NCI-H1417 treated with DMSO at 0.1 percent for 48 hours (cell line): ENCODE measurements at places on chromosomes 3 and 15.

- no peak for DNase-seq
These were observed 320.9 kb upstream of the ICE2 start for GRCh38 chr15:60799885-60800284.

DNA sequence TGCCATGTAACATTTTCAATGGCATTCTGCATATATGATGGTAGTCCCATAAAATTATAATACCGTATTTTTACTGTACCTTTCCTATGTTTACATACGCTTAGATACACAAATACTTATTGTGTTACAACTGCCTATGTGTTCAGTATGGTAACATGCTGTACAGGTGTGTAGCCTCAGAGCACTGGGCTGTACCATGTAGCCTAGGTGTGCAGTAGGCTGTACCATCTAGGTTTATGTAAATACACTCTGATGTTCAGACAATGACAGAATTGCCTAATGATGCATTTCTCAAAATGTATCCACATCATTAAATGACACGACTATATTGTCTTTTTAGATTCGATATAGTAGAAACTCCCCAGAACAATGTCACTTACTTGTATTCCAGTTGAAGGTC is 22.7 kb downstream of the CD80 start:
- no peak for DNase-seq

GRCh38 chr3:129440618-129441190 is 680 bp downstream of the IFT122 start:
- no peak for DNase-seq

DNA sequence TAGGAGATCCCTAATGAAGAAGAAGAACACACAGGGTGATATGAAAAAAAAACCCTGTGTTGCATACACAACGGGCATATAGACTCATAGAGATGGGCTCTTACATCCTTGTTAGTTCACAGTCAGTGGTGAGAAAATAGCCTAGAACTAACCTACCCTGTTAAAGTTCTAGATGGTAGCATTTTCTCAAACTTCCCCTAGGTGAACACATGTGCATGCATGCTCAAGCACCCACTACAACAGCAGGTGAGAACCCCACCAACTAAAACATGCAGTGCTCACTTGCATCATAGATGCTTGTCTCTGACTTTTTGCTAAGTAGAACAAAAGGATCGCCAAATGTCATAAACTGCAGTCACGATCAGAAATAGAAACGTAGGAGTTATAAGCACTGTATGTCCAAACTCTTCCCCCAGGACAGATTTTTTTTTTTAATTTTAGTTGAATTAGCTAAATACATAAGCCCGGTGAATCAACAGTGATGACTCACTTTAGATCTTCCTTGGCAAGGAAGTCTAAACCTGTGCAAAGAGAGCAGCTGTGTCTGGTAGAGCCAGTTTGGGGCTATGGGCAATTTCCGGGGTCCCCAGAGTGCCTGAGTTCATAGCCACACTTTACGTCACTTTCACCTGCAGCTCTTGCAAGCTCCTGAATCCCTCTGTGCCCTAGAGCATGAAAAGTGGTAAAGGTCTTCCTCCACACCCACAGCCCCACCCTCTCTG is 96.2 kb upstream of the SEMA6D start:
- no peak for DNase-seq

DNA sequence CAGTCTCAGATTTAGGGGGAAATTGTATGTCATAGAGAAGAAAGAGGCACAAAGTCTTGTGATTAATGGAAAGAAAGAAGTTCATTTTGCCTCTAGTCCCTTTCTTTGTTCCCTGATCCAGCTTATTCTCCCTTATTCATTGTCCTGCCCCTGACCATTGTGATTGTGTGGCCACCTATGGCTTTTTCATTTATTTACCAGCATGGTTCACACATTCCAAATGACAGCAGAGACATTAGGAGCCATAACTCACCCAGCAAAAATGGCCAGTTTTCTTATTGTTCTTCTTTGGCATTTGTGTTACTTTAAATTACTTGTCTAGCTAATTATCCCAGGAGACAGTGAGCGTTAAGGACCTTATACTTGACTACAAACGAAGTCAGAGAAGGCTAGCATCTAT is 36.3 kb upstream of the SGO1 start:
- no peak for DNase-seq

GRCh38 chr3:144480416-144480919 is 508.8 kb downstream of the DIPK2A start:
- no peak for DNase-seq

DNA sequence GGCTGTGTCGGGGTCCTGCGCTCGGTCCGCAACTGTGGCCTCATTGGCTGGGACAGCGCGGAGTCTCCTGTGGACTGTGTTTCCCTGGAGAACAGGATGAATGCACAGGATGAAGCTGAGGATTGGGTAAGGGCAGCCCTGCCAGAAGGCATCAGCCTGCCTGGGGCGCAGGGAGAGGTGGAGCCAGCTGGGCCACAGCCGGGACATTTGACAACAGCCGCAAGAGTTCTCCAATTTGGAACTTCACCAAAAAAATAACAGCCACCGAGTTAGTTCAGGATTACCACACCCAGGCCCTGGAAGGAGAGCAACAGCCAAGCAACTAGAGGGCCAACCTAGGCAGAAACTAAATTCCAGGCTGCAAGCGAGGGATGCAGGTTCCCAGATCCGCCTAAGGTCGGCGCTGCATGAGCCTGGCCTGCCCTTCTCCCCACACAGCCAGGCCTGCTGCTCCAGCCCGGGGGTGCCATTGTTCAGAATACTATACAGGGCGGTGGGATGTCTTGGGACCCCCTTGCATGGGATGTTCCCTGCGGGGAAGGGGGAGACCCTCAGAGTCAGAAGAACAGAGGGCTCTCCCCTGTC is 229.3 kb downstream of the OCA2 start:
- DNase-seq = no peak

GRCh38 chr3:124391774-124392173 is 338.5 kb upstream of the UMPS start:
- DNase-seq = no peak

- no peak for DNase-seq
These were observed 2.7 kb downstream of the BOC start for GRCh38 chr3:113213896-113214587.

DNA sequence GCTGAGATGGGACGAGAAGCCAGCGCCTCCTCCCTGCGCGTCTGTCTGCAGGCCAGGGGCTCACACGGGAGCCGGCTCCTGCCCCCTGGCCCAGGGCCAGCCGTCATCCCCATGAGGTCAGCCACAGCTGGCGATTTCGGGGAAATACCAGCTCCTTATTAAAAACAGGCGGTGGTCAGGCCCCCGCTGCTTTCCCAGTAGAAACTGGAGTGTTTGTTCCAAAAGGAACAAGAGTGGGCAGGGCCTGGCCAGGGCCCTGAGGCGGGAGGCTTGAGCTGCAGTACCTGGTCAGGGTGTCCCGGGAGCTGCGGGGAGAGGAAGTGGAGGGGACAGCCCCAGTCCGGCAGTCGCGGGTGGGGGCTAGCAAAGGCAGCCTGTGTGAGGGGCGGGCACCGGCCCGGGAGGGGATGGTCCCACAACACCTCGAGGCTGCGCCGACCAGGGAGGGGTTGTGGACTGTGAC is 17.8 kb downstream of the MYL3 start:
- DNase-seq = no peak

DNA sequence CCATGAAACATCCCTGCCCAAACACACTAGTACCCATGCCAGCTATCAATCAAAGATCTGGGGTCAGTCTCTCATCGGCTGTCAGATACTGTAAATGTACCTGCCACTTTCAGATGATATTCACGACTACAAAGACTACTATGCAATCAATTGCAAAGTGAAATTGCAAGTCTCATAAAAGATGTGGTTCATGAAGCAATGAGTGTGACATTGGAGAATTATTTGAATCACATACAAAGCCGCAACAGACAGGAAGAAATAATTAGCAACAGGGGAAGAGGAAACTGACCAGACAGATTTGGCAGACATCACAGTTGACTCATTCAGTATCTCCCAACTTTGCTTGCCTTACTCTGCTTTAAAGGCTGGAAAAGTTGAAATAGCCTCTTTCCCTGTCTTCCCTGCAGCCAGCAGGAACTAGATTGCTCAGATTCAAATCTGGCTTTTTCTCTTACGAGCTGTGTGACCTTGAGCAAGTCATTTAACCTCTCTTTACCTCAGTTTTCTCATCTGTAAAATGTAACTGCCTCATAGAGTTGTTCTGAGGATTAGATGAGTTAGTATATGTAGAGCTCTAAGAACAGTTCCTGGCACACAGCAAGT is 95.7 kb upstream of the C3orf80 start:
- DNase-seq = no peak

DNA sequence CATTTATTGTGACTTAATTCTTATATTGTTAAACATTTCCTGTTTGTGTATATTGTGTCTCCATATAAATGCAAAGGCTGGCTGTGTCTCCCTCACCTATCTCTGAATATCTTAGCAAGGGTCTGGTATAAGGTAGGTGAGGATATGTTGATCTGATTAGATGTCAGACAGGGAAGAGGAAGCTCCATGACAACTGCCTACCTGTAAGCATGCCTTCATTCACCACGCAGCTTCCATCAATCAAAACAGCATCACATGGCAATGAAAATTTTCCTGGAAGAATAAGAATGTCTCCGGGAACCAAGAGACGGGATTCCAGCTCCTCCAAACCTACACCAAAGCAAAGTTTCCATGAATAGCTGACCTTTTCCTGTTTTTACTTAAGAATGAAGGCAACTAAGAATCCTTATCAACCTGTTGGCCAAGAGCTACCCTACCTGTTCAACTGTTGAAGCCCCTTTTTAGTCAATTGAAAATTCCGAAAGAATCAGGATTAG is 34.8 kb downstream of the ATP13A5 start:
- no peak for DNase-seq

DNA sequence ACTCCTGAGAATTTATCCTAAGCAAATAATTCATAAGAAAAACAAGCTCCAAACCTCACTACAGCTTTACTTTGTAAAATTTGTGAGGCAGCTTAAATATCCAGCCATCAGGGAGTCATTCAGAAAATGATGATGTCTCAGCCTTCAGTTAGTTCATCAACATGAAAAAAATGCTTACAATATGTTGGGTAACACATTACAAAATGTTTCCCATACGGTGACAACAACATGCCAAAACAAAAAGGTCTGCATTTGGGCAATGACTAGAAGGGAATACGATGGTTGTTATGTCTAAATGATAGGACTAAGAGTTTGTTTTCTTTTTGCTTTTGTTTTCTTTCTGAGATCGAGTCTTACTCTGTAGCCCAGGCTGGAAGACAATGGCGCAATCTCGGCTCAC is 47.0 kb upstream of the CFAP161 start:
- no peak for DNase-seq

DNA sequence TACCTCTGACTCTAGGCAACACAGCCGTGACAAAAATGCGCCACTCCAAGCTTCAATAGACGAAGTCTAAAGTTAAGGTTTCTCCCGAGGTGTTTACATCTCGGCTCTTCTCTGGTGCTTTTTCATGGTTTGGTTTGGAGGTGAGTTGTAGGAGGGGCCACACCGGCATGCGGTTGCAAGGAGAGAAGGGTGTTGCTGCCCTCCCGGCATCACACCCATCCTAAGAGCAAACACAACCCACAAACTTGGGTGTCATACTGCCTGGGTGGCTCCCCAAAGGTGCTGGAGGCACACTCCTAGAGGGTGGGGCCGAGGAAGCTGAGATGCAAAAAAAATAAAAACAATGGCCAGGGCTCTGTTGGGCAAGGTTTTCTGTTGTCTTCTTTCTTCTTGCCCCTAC is 225.2 kb upstream of the ICE2 start:
- no peak for DNase-seq

- DNase-seq = no peak
These were observed 551.3 kb downstream of the NSUN3 start for GRCh38 chr3:94614192-94614591.

DNA sequence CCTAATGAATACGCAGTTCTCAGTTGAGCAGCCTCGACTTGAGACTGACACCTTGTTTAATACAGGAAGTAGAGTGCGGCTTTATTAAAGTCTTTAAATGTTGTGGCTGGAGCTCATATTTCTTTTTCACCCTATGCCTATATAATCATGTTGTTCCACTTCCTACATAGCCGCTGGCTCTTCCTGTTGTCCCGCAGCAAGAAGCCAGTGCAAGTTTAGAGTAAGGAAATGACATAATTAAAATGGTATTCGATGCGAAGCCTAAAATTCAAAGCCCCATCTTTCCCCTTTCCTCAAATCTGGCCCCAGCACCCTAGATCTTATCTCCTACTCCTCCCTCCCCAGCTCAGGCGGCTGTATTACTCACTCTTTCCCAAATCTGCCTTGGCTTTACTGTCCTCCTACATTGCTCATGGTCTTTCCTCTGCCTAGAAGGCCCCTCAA is 7.5 kb upstream of the PHLDB2 start:
- DNase-seq = no peak

DNA sequence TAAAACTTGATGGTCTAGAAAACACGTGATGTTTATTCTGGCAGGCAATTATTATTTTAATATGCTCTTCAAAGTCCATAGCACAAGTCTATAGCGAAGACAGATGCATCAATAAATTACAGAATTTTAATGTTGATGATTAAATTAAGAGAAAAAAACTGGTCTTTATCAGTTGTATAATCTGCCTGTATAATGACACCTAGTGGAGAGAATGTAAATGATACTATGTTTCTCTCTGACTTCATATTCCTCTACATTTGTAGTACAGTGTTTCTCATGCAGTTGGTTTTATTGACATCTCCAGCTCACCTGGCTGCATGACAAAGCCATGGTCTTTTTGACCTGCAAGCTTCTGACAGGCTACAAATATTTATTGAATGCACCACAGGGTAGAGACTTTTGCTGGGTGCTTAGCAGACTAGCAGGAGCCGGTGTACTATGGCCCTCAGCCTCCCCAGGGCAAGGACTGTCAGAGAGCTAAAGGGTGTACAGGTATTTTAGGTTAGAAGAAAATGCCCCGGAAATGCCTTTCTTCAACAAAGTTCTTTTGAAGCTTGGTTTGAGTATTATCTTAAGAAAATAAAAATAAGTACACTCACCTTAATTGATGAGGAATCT is 289.9 kb downstream of the GAP43 start:
- DNase-seq = no peak

DNA sequence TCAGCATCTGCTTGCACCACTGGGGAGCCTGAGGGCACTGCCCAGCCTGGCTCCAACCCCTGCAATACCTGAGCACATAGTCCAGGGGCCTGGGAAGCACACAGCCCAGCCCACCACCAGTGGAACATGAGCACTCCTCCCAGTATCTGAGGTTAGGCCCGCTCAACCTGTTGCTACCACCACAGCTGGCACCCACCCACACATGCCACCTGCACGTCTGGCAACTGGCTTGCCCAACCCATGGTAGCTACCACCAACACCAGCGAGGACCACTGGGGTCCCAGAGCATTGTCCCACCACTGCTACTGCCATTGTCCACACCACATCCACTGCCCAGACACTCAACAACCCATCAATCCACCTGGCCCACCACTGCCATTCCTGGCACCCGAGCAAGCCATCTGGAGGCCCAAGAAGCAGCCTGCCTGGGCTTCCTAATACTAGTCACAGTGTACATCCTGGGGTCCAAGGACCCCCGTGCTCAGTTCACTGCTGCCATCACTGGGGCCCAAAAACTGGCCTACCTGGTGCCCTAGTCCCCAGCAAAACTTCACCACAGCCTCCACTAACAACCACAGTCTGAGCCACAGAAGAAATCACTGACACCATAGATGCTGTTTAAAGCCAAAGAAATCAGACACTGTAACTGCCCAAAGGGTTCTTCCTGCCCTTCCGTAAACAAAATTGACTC is 62.1 kb upstream of the TBC1D23 start:
- DNase-seq = no peak

GRCh38 chr15:95584088-95584487 is 746.4 kb upstream of the NR2F2 start:
- DNase-seq = no peak

- DNase-seq = no peak
These were observed 208.0 kb downstream of the MECOM start for GRCh38 chr3:169455472-169455871.
